Activated CD4-positive, CD25-positive, alpha-beta regulatory T cell (primary cell): ENCODE measurements at places on chromosomes 1 and 21.

- DNase-seq: no peak
Observed at GRCh38 chr1:45620588-45621500, 3.0 kb downstream of the CCDC17 start.

GRCh38 chr1:64898107-64898861 is 68.1 kb downstream of the JAK1 start:
- DNase-seq: no peak

DNA sequence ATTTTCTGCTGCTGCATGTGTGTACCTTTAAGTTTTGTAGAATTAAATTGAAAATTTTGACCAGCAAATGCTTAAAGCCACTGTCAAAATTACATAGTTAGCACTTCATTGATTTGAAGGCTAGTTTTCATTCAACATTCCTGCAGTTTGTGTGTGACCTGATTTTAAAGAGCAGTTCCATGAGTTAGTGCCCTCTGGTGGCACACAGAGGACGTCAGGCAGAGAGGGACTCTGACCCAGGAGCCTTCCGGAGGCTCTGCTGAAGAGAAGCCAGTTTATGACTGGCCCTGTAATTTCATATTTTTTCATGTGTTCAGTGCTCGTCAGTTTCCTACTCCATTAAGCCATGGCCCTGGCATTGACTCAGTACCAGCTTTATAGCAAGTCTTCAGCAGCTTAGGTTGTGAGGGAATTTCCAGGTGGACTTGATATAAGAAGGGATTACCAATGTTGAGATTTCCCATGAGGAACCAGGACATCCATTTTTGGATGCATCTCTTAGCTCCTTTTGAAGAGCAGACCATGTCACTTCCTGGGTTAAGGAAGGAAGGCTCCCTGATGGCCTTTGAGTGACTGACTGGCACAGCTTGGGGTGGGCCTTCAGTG is 104.7 kb downstream of the CAMTA1 start:
- no peak for DNase-seq

- DNase-seq: no peak
Observed at GRCh38 chr1:155947292-155947691, 5.9 kb downstream of the RXFP4 start.

- no peak for DNase-seq
Observed at GRCh38 chr21:46161633-46162592, 6.5 kb upstream of the FTCD start.

DNA sequence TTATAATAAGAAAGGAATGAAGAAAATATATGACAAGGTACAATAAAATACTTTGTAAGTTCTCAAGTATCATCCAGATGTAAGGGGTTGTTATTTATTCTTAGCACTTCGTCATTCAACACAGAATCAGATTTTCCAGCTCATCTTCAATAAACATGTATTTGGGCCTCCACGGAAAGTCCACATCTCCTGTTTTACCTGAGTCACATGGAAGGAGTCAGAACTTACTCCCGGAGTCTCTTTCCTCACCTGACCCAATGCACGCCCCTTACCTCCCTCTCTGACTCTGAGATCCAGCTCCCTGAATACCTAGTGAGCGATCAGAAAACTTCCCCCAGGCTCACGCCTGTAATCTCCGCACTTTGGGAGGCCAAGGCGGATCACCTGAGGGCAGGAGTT is 1.5 kb upstream of the PMVK start:
- DNase-seq: no peak

- DNase-seq: no peak
Observed at GRCh38 chr1:153543736-153544135, 1.9 kb downstream of the S100A4 start.

DNA sequence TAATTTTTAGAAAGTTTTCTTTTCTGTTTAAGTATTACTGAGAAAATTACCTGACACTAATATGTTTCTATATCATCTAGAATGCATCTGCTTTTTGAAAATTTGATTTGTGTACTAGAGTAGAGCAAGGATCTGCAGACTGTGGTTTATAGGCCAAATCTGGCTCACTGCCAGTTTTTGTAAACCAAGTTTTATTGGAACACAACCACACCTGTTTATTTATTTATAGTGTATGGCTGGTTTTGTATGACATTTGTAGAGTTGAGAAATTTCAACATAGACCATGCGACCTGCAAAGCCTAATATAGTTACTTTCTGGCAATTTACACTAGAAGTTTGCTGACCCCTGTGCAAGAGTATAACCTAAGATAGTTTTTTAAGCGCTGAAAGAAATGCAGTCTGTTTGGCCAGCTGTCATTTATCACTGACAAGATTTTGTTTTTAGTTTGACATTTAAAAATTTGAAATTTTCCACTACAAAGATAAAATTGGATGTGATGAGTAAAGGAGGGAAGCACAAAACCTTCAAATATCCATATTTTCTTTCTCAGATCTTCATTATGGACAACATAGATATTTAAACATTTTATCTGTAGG is 36.1 kb upstream of the CACYBP start:
- no peak for DNase-seq

DNA sequence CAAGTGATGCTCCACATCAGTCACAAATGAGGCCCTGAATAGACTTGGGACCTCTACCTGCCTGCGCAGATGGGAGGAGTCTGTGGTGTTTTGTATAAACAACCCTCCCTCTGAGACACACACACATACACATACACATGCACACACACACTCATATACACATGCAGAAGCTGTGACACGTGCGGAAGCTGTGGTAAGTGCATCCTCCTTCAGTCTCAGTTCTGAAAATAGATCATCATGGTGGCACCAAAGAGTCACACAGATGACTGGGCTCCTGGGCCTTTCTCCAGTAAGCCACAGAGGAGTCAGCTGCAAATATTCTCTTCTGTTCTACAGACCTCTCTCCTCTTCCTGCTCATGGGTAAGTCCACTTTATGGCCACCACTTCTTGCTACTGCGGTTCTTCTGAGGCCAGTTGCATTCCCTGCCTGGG is at the start of gene LY9:
TSS of gene LY9 (plus strand) at position 224 of the 433 bp plus-strand sequence. CDS start at position 238, 14 bp downstream.
- DNase-seq: peak; percentile 47

- DNase-seq: no peak
Observed at GRCh38 chr1:168178227-168178637, 530 bp upstream of the TIPRL start.

- DNase-seq: no peak
Observed at GRCh38 chr21:44397431-44398031, 44.1 kb downstream of the TRPM2 start.

DNA sequence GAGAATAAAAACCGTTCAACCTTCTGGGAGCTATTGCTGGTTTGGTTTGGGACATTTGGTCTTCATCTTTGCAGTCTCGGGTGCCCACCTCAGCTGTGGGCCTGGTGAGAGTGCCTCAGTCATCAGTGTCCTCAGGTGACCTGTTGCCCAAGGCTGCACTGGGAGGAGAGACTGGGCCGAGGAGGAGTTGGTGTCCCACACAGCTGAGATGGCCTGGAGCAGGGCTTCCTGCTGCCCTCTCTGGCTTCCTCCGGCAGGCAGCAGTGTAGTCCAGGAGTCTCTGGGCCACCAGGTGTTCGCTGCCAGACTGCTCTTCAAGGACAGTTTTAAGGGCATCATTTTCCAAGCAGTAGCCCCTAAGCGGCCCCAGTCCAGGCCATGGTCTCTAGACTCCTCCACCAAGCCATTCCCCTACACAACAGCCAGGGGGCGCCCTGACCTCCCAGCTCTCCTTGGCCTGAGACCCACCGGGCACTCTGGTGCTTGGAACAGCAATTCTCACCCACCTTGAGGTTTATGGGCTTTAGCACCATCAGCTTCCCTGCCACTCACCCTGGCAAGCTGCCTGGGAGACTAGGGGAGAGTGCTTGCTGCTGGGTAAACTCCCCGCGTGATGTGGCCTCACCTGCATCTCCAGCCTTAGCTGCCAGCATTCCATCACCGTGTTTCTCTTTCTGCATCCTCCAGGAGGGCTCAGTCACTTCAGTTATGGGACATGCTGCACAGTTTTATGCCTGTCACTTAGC is 9.1 kb upstream of the SYTL1 start:
- no peak for DNase-seq

DNA sequence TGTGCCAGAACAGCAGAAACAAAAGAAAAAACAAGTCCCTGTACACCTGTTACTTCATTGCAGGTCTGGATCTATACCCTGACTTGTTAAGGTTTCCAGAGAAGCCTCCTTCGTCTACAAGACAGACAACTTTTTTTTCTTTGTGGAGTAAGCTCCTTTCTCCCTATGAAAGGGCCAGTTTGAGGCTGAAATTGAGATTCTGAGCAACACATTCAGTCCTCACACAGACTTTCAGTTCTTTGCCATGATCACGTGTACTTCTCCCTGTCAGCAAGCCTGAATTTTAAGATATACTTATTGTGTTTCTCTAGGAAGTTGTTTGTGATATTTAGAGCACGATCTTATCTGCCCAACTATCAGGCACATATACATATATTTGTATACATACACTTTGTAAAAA is 374.0 kb downstream of the NTNG1 start:
- no peak for DNase-seq

DNA sequence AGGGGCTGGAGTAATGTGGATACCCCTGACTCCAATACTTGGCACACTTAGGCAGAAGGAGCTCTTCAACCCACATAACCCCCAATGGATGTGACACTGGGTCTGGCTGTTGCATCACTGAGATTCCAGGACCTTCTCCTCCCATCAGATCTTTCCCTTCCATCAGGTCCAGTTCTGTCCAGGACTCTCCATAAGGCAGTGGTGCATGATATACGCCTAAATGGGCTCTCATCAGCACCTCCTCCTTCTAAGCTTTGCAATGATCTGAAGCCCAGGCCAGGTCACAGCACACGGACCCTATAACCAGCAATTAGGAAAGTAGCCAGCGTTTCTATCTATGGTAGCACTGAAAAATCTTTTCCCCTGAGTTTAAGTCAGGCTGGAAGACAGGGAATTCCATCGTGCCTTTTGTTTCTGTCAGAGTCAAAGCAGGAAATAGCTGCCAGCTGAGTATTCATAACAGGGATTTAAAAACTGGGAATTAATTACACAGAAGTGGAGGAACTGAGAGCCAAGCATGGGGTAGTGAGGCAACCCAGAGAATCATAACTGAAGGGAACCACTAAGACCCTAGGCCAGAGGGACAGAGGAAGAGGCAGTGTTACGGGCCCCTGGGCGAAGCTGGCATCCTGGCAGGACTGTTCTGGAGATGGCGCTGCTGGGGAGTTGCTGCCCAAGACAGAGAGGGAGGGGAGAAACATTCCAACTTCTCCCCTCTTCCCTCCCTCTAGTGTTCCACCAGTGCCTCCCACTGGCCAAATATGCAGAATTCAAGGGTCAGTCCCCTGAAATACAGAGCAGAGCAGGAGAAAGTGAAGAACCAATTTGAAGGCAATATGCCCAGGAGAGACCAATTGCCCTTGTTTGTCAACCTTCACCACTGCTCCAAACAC is 37.5 kb upstream of the HOOK1 start:
- no peak for DNase-seq

DNA sequence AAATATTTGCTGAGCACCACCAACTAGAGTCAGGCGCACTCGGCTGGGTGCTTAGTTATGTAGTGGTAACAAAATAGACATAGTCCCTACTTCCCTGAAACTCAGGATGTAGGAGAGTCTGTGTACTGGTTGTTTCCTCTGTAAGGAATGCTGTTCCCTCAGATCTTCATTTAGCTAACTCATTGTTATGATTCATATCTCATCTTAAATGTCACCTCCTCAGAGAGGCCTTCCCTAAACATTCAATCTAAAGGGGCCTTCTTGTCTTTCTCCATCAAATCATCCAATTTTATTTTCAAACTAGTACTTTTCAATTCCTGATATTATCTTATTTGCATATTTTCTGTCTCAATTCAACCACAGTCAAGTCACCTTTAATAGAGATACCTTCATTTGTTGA is 132.9 kb downstream of the PIK3R3 start:
- no peak for DNase-seq

DNA sequence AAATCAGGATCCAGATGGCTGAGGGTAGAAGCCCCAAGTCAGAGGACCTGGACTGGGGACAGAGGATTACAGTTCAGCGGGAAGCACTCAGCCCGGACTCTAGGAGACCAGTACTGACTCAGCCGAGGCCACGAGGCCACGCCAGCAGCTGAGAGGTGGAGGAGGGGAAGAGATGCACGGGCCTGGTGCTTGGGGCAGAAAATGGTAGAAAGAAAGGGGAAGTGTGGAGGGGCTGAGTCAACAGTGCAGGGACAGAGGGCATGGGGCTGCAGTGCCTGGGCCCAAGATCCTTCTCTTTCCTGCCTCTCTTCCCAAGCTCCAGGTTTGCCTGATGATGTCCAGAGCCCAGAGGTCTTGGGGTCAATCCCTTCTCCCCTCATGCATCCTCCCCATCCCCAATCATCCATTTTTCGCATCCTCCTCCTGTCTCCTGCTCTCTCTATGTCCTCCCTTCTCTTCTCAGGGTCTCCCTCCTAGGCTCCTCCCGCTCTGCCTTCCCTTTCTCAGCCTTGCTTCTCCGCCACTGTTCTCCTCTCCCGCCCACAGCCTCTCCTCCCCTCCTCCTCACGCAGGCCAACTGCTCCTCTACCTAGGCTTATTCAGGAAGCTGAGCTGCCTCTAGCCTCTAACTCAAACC is 7.7 kb downstream of the ARHGEF2 start:
- no peak for DNase-seq

DNA sequence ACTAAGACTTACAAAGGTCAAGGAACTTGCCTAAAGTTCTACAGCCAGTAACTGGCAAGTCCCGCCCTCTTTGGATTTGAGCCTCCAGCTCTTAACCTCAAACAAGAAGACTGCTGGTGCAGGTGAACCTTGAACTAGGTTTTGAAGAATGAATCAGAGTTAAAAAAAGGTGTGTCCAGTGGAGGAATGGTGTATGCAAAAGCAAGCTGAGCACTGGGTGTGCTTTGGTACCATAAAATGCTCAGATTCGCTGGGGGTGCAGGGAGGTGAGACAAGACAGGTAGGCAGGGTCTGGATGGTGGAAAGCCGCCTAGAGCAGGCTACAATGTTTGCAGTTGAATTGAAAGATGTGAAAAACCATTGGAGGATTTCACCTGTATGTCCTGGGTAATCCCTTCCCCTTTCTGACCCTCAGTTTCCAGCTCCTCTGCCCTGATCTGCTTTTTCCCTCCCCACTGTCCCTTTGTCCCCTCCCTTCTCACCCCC is 39.8 kb downstream of the FOXD2 start:
- DNase-seq: no peak

- no peak for DNase-seq
Observed at GRCh38 chr1:30704271-30704670, 19.1 kb downstream of the MATN1 start.

DNA sequence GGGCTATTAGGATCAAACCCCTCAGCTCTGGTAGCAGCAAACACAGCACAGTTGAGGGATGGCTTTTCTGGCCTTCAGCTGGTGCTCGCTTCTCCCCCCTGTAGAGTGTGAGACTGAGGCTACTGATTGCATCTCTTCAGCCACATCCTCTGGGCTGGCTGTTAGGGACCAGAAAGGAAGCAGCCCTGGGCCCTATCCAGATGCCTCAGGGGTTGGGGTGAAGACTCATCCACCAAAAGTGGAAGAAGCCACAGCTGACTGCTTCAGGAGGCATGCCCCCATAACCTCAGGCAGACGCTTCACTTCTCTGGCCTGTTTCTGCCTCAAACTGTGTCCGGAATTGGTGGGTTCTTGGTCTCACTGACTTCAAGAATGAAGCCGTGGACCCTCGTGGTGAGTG is 6.2 kb upstream of the TMEM200B start:
- no peak for DNase-seq

DNA sequence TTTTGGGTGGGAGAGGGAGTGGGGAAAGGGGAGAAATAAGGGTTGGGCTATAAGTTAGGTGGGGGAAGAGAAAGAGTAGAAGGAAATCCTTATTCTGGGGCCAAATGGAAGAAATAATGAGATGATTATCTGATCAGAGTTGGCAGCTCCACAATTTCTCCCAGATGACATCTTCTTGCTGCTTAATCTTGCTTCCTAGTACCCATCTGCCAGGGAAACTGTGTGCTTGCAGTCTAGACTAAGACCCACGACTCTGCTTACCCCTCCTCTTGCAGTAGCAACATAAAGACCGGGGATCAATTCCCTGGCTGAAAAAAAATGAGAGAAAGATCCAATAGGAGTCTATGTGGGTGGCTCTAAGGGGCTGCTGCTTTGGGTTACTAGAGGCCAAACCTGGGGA is 95.6 kb downstream of the PAPPA2 start:
- DNase-seq: no peak
